ENCODE measurements at places on chromosomes 2 and 18. TPM values are rescaled to one million over a fixed set of nuclear protein-coding genes. Genes with fewer than 3 reads are reported as not detected.

DNA sequence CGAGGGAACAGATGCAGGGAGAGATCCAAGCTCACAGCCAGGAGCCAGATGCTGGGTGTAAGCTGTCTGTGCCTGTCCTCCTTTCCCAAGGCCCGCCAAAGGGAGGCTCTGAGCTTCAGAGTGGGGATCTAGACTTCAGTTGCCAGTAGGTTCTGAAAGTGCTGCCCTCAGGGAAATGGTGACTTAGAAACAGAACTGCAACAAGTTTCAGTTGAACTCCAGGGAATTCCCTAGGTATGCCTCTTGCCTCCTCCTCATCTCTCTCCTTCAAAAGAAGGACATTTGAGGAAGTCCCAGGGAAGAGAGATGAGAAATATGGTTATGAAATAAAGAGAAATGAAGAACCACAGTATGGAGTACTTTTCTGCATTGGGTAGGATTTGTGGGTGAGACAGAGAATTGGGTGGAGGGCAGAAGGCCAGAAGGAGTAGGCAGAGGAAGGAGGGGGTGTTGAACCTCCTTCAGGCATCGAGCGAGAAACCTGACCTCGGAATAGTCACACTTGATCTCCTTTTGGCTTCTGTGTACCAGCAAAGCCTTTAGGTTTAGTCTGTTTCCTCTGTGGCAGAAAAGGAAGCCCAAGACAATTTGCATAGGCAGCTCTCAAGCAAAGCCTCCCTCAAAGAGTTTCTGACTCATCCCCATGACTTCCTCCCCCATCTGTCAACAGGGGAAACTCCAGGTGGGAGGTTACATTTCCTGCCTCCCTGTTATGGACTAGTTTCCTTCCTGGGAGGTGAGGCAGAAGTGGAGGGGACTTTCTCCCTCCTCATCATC lies 45.7 kb downstream of the QPCT start:
- DNase-seq = no peak

DNA sequence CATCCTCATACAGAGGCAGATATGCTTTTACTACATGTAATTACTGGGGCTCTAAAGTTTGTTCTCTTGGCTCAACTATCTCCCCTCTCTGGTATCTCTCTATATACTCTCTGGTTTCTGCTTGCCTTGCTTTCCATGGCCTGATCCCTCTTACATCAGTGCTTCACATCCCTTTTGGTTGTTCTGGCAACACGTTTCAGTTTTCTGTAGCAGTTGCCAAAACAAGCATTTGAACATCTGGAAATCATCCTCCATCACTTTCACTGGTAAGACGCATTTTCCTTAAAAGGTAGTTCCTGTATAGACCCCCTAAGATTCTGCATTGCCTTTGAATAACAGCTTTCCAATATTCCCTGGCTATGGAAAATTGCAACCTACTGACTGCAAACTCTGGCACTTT lies 25.9 kb downstream of the COL5A2 start:
- no peak for DNase-seq

GRCh38 chr2:63484481-63484880 lies 103.8 kb downstream of the WDPCP start:
- DNase-seq = no peak

- DNase-seq = no peak
Measured at GRCh38 chr18:48002933-48003365, 72.5 kb upstream of the SMAD2 start.

DNA sequence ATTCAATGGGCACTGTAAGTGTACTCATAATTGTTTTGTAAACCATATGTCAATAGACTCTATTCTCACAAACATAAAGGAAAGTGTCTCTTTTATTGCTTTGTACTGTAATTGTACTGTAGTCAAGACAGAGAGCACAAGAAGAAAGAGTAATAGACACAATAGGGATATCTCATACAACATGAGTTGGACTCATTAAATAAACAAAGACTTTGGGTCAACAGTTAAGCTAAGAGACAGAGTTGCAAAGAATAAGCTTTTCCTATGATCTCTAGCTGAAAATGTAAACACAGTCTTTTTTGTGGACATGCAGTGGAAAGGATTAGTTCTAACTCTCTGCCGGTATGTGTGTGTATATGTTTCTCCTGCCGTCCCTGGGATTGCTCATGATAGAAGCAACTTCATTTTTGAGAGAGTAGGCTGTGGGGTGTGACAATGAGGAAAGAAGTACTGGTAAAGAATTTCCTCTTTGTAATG lies 13.9 kb upstream of the KYNU start:
- DNase-seq = no peak

GRCh38 chr2:211426240-211426639 lies 869.8 kb downstream of the CPS1 start:
- DNase-seq = no peak

DNA sequence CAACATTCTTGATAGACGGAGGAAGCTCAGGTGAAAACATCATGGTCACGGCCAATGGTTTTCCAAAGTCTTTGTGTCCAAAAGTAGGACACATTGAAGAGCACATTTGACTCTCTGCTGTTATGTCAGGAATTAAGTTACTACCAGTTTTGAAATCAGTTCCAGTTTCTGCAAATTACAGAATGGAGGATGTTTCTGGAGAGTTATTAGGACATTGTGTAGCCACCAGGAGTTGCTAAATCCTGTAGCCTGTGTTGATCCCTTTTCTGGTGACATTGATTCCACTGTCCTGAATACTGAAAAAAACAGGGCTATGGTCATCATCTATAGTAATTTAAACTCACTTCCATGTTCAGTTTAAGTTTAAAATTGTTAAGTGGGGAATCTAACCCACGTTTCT lies 15.3 kb downstream of the UPP2 start:
- no peak for DNase-seq

- DNase-seq = no peak
Measured at GRCh38 chr2:225494100-225494459, 94.6 kb downstream of the NYAP2 start.

DNA sequence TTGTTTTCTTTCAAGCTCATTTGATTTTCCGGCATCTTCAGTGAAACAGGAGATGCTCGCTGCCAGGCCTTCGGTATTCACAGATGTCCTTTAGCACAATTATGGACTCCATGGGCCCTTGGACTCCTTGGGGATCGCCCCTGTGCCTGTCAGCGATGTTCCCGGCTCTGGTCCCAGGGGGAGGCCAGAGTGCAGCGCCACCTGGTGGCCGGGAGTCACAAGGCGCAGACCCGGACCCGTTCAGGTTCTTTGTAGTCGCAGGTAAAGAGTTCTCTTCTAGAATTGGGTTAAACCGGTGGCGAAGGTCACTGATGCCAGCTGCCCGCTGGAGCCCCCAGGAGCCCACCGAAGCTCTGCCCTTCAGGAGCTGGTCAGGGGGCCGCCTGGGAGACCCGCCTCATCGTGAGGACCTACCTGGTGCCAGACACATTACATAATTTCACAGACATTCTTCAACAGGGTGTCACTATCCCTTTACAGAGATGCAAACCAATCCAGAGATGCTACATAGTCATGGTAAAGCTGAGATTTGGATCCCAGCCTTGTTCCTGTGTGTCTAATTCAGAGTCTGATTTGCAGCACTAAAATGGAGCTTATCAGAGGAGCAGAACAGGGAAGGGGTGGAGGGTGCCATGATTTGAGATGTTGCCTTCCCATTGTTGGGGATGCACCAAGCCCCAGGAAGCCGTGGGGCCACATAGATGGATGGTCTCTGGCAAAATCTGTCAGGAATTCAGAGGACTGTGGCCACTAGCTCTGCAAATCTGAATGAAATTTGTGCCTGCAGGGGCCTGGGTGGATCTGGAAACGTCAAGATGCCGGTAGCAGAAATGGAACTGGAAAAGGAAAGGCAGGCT lies 6.0 kb upstream of the INPP5D start:
- DNase-seq = peak; percentile 88

- DNase-seq = no peak
Measured at GRCh38 chr2:43792653-43793052, 18.8 kb downstream of the DYNC2LI1 start.

DNA sequence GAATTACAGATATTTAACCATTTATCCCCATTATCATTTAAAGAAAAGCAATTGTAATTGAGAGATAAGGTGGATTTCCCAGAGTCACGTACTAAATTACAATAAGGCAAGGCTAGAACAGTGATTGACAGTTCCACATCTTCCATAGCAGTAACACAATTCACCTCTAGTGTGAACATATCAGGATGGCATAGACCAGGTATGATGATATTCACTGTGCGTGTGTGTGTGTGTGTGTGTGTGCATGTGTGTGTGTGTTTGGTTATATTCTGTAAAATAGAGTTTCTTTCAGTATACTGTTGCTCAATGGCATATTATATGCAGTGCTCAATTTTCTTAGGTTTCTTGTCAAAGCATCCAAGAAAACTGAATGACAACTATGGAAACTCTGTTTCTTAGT lies 1.7 kb downstream of the SCN2A start:
- no peak for DNase-seq

- no peak for DNase-seq
Measured at GRCh38 chr18:25349926-25350487, 2.0 kb downstream of the ZNF521 start.

GRCh38 chr2:216792222-216793021 lies 67.4 kb downstream of the TNP1 start:
- peak; percentile 82 for DNase-seq

DNA sequence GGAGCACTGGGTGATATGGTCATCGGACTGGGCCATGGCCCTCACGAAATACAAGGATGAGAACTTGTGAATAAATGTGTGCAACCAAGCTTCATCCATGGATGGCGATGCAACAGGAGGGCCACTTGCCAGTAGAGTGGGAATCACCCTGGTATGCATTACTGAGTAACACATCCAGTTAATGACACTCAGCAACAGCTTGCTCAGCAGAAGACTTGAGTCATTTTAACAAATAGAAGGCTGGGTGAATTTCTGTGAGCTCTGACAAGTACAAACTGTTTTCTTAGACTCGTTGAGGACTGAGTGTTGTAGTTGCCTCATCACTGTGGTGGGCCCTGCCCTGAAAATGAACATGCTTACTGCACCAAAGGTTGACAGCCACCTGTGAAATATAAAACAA lies 221.6 kb downstream of the NCKAP5 start:
- DNase-seq = no peak

DNA sequence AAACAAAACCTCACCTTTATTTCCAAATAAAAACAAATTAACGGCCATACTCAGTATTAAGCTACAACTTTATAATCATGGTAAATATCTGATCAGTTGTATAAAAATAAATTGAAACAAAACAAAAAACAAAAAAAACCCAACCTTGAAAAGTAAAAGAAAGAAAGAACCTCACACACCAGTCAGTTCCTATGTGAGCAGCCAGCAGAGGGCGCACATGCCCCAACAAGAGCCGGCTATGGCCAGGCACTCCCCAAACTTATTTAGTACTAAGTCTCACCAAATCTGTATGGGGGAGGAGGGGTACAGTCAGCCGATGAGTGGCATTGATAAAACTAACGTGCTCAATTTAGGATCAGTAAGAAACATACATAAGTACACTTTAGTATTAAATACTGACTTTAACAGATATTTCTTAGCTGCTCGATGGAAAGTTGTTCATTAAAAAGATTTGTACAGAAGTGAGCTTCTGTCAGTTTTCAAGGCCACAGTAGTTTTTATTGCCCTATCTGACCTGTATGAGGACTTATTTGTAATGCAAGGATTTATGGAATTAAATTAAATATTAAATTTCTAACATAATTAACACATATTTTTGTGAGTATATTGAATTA lies 172.6 kb downstream of the TCF4 start:
- peak; percentile 92 for DNase-seq

Gene MOCOS
- 0.38 TPM for total RNA-seq

Gene SIX2
- 0.65 TPM for total RNA-seq

Gene DPYSL5
- not detected for total RNA-seq

Gene LRRTM4
- total RNA-seq = 0.92 TPM

Gene STPG4
- not detected for total RNA-seq

Gene NEU2
- total RNA-seq = not detected

Gene ADD2
- total RNA-seq = 2.3 TPM

Gene CRYBA2
- total RNA-seq = not detected

All from Right ventricle myocardium inferior (tissue), 1 donor.